ENCODE measurements at places on chromosomes 2 and 18. TPM values are rescaled to one million over a fixed set of nuclear protein-coding genes. Genes with fewer than 3 reads are reported as not detected.
A peak's percentile ranks its signal among the peaks of the same experiment; 100 is the strongest.

- DNase-seq: no peak
Observed at GRCh38 chr2:20634507-20635112, 16.3 kb downstream of the HS1BP3 start.

DNA sequence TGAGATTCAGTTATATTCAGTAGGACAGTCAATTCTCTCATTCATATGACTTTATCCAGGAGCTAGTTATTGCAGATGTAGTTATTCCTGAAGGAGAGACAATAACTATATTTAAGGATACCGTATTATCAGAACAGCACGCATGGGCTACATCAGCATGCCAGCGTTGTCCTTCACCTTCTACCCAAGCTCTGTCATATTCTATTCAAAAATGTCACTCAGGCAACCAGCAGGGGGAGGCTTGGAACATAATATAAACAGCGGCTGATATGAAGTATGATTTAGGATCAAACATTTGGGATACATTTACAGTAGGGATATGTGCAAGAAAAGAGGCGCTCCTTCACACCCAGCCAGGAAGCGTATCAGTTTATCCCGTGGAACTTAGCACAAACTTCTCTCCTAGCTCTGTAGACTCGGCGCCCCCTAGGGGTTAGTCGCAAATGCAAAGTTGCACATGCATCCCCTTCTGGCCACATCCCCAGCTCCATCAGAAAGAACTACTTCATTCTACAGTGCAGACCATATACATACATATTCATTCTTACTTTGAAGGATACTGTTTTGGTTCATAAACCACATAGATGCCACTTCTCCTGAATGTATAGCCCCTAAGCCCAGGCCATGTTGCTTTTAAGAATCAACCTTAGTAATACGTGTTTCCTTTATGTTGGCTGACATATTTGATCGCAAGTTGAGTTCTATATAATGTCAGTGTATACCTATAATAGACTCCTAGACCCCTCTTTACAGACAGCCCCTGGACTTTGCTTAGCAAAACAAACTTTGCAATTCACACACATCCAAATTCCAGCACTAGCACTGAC is 759.4 kb downstream of the ADCYAP1 start:
- peak; percentile 11 for DNase-seq

DNA sequence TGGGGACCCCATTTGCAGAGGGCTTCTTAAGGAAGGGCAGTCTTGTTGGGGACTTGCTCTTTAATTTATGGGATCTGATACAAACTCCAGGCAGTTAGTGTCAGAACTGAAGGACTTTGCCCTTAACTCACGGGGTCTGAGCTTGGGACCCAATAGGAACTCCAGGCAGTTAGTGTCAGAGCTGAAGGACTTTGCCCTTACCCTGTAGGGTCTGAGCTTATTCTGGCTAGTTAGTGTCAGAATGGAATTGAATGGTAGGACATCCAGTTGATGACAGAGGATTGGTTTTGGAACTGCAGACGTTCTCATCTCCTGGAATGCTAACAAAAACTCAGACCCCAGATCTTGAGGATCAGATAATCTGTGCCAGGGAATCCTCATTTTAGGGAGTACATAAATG is 256.9 kb upstream of the COPS8 start:
- peak; percentile 61 for DNase-seq

GRCh38 chr2:162022290-162022945 is 51.6 kb downstream of the DPP4 start:
- DNase-seq: no peak

DNA sequence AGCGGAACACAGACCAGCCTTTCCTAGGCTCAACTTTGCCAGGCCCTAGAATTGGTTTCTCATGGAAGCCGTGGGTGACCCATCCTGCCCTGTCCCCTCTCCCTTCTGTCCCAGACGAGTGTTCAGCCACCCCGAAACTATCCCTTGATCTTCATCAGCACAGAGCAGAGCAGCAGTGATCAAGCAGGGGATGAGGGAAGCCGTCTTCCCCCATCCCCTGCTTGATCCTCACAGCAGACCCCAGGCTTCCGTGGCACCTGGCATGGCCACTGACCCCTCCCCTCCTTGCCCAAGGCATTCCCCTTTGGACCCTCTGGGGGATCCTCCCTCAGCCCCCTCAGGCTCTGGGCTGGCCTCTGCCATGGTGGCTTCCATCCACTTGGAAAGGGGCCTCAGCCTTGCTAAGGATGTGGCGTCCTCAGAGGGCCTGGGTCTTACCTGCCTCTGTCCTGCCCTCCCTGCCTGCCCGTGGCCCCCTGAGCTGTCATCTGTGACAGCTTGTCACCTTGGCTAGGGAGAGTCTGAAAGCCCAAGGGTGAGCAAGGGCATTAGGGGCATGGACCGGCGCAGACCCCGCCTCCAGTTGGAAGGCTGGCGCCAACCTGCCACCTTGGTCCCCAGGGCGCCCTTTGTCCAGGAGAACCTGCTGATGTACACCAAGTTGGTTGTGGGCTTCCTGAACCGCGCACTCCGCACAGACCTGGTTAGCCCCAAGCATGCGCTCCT is 10.4 kb upstream of the CCDC74A start:
- no peak for DNase-seq

GRCh38 chr2:105590780-105591660 is 153.7 kb upstream of the NCK2 start:
- no peak for DNase-seq

GRCh38 chr18:50734342-50734741 is 85.5 kb downstream of the MRO start:
- no peak for DNase-seq

GRCh38 chr2:224528171-224528570 is 57.0 kb downstream of the CUL3 start:
- no peak for DNase-seq

DNA sequence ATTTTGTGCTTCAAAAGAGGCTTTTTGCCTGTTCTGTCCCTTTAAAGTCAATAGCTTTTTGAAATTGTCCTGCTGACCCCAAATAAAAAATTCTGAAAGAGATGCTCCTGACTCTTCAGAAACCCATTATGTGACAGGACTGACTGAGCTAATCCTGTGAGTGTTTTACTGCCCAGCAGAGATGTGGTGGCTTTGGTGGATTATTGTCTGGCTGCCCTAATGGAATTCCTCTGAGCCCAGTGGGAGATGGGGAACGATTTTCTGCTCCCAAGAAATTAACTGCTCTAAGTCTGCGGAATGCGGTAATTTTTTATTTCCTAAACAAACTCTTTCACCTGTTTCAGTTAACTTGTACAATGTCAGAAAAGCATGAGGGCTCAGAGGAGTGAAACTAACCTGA is 258.2 kb downstream of the IKZF2 start:
- DNase-seq: no peak

GRCh38 chr2:147223119-147223518 is 621.7 kb upstream of the ACVR2A start:
- no peak for DNase-seq

- DNase-seq: no peak
Observed at GRCh38 chr2:85692039-85692645, 2.0 kb upstream of the GNLY start.

GRCh38 chr2:240339411-240340360 is 95.8 kb upstream of the GPC1 start:
- DNase-seq: no peak

DNA sequence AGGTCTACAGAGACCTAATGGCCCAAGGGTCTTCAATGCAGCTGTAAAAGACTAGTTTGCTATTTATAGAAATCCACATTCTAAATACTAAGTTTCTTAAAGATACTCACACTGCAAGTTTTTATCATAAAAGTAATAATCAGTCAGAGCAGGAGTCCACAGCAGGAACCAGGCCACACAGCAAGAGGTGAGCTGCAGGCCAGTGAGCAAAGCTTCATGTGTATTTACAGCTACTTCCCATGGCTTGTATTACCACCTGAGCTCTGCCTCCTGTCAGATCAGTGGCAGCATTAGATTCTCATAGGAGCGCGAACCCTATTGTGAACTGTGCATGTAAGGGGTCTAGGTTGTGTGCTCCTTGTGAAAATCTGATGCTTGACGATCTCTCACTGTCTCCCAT is 6.7 kb upstream of the SCN9A start:
- DNase-seq: no peak

DNA sequence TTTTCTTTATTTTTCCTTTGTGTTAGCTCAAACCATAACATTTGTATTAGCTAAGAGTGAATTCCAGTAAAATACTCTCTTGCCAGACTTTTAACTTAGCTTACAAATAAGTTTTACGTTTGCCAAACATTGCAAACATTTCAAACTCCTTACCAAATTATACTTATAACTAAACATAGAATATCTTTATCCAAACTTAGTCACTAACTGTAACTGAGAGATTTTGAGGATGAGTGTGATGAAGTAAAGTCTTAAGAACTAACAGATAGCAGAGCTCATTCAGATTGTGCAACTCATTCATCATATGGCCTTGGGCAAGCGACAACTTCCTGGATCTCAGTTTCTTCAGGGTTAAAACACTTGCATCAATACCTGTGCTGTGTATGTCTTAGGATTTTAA is 533.7 kb downstream of the TDRD15 start:
- DNase-seq: no peak

GRCh38 chr2:234146087-234146826 is 95.8 kb downstream of the SPP2 start:
- DNase-seq: no peak

BMP10 gene
- not detected for polyA plus RNA-seq
